ENCODE measurements at places on chromosomes 13 and 19.
A peak's percentile ranks its signal among the peaks of the same experiment; 100 is the strongest.

DNA sequence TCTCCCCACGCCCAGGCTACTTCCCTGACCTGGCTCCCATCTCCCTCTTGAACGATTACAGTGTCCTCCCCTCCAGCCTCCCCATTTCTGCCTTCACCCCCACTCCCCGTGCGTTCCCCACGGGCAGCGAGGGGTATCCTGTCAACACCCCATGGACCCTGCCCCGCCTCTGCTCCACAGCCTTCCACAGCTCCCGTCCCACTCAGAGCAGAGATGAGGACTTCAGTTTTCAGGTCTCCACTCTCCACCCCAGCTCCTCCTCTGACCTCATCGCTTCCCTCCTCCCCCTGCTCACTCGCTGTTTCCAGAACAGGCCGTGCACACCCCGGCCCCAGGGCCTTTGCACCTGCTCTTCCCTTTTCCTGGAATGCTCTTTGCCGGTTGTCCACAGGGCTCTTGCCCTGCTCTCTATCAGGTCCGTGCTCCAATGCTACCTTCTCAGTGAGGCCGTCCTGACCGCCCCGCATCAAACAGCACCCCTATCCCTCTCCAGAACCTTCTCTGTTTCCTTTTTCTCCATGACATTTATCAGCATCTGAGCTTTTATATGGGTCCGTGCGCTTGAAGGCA is 15.0 kb downstream of the LRRC4B start:
- no peak for DNase-seq
- peaks cover 12% of the 10 kb centered on the region for H3K4me1 ChIP-seq
- no peak overlapping the region for H3K4me3 ChIP-seq
- no peak overlapping the region for H3K27ac ChIP-seq

DNA sequence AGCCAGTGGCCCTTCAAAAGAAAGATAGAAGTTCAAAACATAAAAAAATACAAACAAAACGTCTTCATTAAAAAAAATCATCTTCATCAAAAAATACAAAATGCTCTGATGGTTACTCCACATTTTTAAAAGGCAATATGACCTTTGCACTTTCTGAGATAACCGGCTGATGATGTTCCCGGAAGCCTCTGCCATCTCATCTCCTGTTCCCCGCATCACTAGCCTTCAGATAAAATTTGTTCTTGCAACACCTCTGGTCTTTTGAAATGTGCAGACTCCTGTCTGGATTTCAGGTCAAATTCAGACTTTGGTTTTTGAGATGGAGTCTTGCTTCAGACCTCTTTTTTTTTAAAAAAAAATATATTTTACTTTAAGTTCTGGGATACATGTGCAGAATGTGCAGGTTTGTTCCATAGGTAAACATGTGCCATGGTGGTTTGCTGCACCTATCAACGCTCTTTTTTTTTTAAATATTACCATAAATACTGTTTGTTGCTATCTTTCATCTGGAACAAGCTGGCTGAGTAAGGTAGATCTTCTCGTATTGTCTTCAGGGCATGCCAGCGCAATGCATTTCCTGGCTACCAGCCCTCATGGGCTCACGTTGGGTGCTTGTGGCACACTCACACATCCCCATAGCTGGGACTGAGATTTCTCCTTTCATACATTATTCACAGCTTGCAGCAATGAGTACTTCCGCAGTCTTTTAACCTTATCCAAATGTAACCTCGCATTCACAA is 418.9 kb upstream of the ARGLU1 start:
- H3K4me1 ChIP-seq: no peaks in the 10 kb centered on the region
- H3K36me3 ChIP-seq: no peaks in the 10 kb centered on the region
- DNase-seq: no peak
- H3K27ac ChIP-seq: no peak overlapping the region

DNA sequence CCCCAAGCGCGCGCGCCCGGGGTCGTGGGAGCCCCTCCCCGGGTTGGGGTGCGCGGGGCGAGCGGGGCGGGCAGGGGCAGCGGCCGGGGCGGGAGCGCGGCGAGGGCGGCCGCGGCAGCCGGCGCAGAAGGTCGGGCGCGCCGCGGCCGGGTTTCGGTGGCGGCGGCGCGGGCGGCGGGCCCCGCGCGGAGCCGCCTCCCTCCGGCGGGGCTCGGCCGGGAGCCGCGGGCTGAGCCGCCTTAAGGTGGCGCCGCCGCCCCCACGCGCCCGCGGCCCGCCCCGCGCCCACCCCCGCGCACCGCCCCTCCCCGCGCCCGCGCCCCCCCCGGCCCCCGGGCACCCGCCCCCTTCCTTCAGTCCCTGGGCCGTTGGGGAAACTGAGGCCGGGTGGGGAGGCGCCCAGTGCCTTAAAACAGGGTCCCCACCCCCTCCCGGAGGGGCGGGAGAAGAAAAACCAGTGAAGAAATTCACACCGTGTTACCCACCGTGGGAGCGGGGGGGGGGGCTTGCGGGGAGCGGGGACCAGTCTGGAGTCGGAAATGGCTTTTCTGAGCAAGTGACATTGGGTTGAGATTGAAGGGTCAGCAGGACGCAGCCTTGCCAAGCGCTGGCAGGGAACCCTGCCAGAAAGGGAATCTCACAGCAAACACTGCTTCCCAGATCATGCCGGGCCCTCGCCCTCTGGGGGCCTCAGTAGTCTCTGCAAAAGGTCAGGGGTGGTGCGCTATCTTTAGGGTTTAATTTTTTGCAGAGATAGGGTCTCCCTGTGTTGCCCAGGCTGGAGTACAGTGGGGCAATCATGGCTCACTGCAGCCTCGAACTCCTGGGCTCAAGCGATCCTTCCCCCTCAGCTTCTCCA is at the start of gene TLE2:
TLE2 (minus strand) TSS at position 216 of the 859 bp plus-strand sequence. CDS start 376 bp downstream, outside the sequence.
- H3K27me3 ChIP-seq: peaks cover 6% of the 10 kb centered on the region
- no peak within 1 kb of the TSS for H3K27ac ChIP-seq
- peaks cover 23% of the 10 kb centered on the region for H3K4me1 ChIP-seq

DNA sequence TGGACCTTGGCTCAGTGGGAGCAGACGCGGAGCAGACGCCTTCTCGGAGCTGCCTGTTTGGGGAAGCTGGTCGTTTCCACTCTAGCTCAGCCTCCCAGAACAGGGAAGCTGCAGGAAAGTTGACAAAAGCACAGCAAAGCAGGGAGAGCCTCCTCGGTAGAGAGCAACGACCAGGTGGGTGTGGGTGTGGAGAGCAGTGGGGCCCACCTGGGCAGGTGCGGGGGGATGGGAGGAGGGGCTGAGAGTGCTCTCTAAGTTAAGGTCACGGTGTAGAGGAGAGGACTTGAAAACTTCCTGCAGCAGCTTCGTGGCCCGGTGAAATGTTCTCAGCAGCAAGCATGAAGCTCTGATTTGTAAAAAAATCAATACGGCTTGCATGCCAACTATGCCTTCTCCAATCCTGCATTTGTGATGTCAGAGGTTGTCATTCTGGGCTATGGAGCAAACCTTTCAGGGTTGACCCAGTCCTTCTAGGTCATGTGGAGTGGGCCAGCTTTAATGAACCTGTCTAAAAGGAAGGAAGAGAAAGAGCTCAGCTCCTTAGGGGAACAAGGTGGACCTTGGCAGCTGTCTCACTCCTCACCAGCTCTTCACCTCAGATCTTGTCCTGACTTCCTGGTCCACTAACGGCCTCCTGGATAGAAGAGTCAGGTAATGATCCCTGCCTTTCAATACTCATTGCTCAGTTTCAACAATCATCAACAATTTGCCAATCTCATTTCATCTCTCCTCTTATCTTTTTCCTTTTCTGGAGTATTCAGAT is 85.8 kb upstream of the UBL3 start:
- H3K27me3 ChIP-seq: no peaks in the 10 kb centered on the region
- peaks cover 60% of the 10 kb centered on the region for H3K4me1 ChIP-seq
- no peak for DNase-seq
- H3K4me3 ChIP-seq: peak overlapping the region; percentile 96

DNA sequence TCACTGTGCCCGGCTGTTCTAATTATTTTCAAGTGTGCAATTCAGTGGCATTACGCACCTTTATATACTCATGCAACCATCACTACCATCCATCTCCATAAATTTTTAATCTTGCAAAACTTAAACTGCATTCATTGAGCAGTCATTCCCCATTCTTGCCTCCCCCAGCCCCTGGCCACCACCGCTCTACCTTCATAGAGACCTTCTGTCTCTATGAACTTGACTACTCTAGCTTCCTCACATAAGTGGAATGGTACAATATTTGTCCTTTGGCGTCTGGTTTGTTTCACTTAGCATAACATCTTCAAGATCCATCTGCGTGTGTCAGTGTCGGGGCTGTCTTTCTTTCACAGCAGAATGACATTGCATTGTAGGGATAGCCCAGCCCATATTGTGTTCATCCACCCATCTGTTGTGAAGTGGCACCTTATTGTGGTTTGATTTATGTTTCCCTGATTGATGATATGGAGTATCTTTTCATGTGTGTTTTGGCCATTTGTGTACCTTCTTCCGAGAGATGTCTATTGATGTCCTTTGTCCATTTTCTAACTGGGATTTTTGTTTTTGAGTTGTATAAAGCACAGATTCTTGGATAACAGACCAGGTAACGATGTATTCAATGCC is 64.8 kb upstream of the FLT1 start:
- H3K4me1 ChIP-seq: no peaks in the 10 kb centered on the region
- H3K27me3 ChIP-seq: peaks cover 29% of the 10 kb centered on the region
- no peak overlapping the region for H3K27ac ChIP-seq
- no peak overlapping the region for H3K4me3 ChIP-seq

DNA sequence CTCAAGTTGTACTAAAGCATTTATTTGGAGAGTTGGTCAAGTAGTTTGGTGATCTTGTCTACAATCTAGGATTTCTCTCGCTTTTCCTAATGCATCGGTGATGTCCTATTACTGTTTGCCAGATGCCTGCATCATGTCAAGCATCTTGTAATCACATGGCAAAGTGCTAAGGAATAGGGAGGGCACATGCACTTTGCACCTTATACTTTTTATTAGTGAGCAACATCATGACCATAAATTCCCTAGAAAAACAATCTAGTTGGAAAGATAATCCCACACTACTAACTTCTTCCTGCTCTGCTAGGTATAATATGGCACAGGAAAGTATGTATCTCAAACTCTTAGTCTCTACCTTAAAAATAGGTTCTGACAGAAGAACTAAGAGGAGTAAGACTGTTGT is 894.3 kb upstream of the SLITRK1 start:
- no peaks in the 10 kb centered on the region for H3K36me3 ChIP-seq
- no peak overlapping the region for H3K27ac ChIP-seq
- H3K4me1 ChIP-seq: no peaks in the 10 kb centered on the region
- H3K4me3 ChIP-seq: no peak overlapping the region

DNA sequence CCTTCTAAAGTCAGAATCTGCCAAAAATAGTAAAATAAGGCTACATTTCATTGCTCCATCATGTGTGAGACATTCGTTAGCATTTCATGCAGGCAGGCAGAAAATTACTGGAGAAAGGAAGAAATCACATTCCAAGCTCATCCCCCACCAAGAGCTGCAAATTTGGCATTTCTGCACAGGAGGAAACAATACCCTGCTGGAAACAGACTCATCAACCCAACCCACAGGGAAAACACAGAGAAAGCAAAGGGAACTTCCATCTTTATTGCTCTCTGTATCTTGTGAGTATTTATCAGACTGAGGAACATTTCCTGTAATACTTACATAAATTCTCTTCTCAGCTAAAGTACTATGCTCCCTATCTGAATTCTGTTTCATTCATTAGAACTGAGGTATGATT is 95.7 kb downstream of the KCTD12 start:
- no peak overlapping the region for H3K4me3 ChIP-seq
- H3K4me1 ChIP-seq: no peaks in the 10 kb centered on the region

DNA sequence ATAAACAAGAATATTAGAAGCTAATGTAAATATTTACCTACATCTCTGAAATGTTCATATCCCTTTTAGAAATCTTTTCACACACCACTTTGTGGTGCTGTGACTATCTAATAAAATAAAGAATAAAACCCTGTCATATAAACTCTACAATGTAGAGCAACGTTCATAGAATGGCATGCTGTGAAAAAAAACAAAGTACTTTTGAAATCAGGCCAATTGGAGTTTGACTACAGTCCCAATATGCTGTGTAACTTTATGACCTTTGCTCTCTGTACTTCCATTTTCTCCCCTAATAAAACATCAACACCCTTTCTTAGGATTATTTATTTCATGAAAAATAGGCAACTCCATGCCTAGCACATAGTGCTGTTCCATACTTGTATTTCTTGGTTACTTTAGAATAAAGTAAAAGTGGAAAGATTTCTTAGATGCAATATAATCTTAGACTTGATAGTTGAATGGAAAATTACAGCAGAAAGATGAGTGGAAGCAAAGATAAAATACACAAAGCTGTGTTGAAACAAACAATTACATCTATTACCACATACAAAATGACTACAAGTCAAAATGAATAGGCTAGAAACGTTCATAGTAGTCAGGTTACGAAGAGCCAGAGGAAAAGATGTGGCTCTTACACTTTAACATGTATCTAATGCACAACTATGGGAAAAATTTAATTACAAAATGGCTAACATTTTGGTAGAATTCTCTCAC is 613.2 kb upstream of the SLITRK5 start:
- no peak overlapping the region for H3K27ac ChIP-seq
- no peak for DNase-seq
- no peaks in the 10 kb centered on the region for H3K27me3 ChIP-seq
- H3K36me3 ChIP-seq: no peaks in the 10 kb centered on the region

DNA sequence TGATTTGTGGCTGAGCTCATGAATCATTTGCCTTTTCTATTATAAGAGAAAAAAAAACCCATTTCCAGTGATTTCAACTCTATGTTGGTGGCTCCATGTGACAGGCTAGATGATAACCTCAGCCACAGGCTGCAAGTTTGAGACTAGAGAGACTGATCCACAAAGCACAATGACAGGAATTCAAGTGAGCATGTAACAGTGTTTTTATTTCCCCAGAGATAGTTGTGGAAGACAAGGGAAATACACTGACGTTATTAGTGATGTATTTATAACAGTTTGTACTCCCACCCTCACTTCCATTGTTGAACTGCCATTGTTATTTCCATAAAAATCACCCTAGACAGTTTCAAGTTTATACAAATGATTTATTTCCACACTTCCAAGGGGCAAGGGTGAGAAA is 27.9 kb upstream of the EDNRB start:
- DNase-seq: no peak
- no peaks in the 10 kb centered on the region for H3K4me1 ChIP-seq
- no peaks in the 10 kb centered on the region for H3K36me3 ChIP-seq

GRCh38 chr13:52160506-52160905 is 1.1 kb upstream of the NEK3 start:
- H3K4me1 ChIP-seq: peaks cover 21% of the 10 kb centered on the region
- DNase-seq: no peak
- no peak overlapping the region for H3K4me3 ChIP-seq

- no peak overlapping the region for H3K27ac ChIP-seq
- H3K36me3 ChIP-seq: no peaks in the 10 kb centered on the region
- H3K27me3 ChIP-seq: no peaks in the 10 kb centered on the region
Observed at GRCh38 chr13:96650301-96650886, 343.9 kb downstream of the OXGR1 start.
